ENCODE measurements at places on chromosomes 7 and 10.

- DNase-seq = no peak
Measured at GRCh38 chr10:99233000-99233688, 2.5 kb downstream of the HPSE2 start.

- DNase-seq = no peak
Measured at GRCh38 chr10:22443175-22443901, 98.0 kb downstream of the SPAG6 start.

GRCh38 chr10:79282388-79282787 is 64.9 kb upstream of the PPIF start:
- DNase-seq = no peak

- DNase-seq = no peak
Measured at GRCh38 chr7:20777377-20778062, 9.2 kb downstream of the SP8 start.

DNA sequence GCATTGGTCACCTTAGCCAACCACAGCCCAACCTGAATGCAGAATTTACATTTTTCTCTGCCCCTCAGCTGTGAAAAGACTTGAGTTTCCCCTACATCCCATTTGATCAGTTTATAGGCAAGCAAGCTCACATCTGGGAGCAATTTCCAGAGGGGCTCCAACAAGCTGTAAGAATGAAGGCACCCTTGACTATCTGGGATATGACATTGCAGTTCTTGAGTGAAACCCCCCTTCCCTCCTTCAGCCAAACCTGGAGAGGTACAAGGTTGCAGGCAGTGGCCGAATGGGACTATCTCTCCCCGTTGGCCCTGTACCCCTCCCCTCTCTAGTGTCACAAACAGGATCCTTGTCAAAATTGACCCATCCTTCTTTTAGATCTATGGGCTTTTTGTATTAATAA is 30.5 kb downstream of the POLL start:
- no peak for DNase-seq

All from stimulated activated CD4-positive, alpha-beta T cell treated with anti-CD3 and anti-CD28 coated beads, Interleukin-4, amount 100 ng/mL, for 4 hours (primary cell).